Vein endothelial cell (primary cell): ENCODE measurements at places on chromosomes 11 and 22. TPM values are rescaled to one million over a fixed set of nuclear protein-coding genes. Genes with fewer than 3 reads are reported as not detected.

BAIAP2L2 gene
- total RNA-seq, result 0.29 and 0.33 TPM in 2 replicates

SYCE3 gene
- not detected in 2 replicates for total RNA-seq

PRDM10 gene
- 8.5 and 9.6 TPM in 2 replicates for total RNA-seq

TRIM48 gene
- total RNA-seq, result not detected in 2 replicates

OR4D6 gene
- not detected in 2 replicates for total RNA-seq

TBX10 gene
- not detected in 2 replicates for total RNA-seq

CRYAB gene
- total RNA-seq, result 0.65 and 1.6 TPM in 2 replicates

MRGPRF gene
- total RNA-seq, result 0.10 and 0.33 TPM in 2 replicates

RASGRP2 gene
- 0.98 and 1.1 TPM in 2 replicates for total RNA-seq

DBX1 gene
- not detected in 2 replicates for total RNA-seq

SLC6A5 gene
- not detected in 2 replicates for total RNA-seq

NNMT gene
- total RNA-seq, result 153 and 330 TPM in 2 replicates

TMEM121B gene
- 0.48 and 0.65 TPM in 2 replicates for total RNA-seq

SCN2B gene
- total RNA-seq, result under 0.01 TPM in 1 of 2 replicates, not detected in the other

PIWIL4 gene
- 0.57 and 0.65 TPM in 2 replicates for total RNA-seq

ALKBH8 gene
- 6.5 and 8.6 TPM in 2 replicates for total RNA-seq

TMPRSS4 gene
- not detected in 2 replicates for total RNA-seq

RRP8 gene
- 11.1 and 18.5 TPM in 2 replicates for total RNA-seq

DEFB131B gene
- not detected in 2 replicates for total RNA-seq

CD248 gene
- total RNA-seq, result 0.19 TPM in 1 of 2 replicates, not detected in the other

MS4A1 gene
- total RNA-seq, result not detected in 2 replicates

LRRC32 gene
- total RNA-seq, result 35.5 and 44.1 TPM in 2 replicates

GAL gene
- 1.5 and 2.9 TPM in 2 replicates for total RNA-seq

CLP1 gene
- total RNA-seq, result 20.6 and 23.5 TPM in 2 replicates

RTCB gene
- 133 and 156 TPM in 2 replicates for total RNA-seq

UBQLN3 gene
- not detected in 2 replicates for total RNA-seq

TEX54 gene
- total RNA-seq, result 0.98 TPM in 1 of 2 replicates, not detected in the other

TMEM258 gene
- 65.6 and 81.3 TPM in 2 replicates for total RNA-seq

LINC01488 gene
- not detected in 2 replicates for total RNA-seq

CPT1B gene
- total RNA-seq, result 2.0 and 2.5 TPM in 2 replicates

APOL5 gene
- not detected in 2 replicates for total RNA-seq

MMP13 gene
- total RNA-seq, result not detected in 2 replicates

NXPE2 gene
- not detected in 2 replicates for total RNA-seq

EHBP1L1 gene
- 13.4 and 14.4 TPM in 2 replicates for total RNA-seq
